ENCODE measurements at places on chromosomes 16 and 17.
A peak's percentile ranks its signal among the peaks of the same experiment; 100 is the strongest.

- no peak for DNase-seq
These were observed 17.2 kb downstream of the SPAG9 start for GRCh38 chr17:51103451-51103850.

- no peak for DNase-seq
These were observed 12.0 kb downstream of the MYO18A start for GRCh38 chr17:29168079-29168758.

DNA sequence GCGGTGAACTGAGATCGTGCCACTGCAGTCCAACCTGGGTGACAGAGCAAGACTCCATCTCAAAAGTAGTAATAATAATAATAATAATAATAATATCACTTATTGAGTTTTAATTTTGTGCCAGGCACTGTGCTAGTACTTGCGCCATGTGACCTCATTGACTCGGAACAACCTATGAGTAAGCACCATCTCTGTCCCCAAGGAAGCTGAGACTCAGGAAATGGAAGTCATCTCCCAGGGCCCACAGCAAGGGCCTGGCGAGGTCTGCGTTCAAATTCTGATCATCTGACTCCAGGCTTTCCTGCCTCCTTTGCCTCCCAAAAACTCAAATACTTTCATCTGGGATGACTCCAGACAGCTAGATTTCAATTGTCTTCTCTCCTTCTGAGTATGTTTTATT is 162.9 kb downstream of the SEC14L1 start:
- no peak for DNase-seq

GRCh38 chr17:64323774-64324173 is 60.7 kb upstream of the TEX2 start:
- DNase-seq, result peak; percentile 43

DNA sequence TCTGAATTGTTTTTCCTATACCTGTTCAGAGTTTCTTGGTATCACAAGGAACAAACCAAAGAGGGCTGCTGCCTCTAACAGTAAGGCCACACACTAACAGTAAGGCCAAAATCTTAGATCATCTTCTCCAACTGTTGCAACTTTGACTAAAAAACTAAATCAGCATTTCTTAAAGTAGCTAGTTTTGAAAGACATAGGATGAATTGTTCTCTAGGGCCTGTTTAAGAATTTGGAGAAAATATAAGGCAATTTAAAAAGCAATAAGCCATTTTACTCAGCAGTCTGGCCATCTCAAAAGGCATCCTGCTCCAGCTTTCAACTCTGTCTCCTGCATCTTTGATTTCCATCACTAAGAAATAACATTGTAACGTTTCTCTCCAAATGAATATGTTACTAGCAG is 105.0 kb upstream of the MON1B start:
- no peak for DNase-seq

DNA sequence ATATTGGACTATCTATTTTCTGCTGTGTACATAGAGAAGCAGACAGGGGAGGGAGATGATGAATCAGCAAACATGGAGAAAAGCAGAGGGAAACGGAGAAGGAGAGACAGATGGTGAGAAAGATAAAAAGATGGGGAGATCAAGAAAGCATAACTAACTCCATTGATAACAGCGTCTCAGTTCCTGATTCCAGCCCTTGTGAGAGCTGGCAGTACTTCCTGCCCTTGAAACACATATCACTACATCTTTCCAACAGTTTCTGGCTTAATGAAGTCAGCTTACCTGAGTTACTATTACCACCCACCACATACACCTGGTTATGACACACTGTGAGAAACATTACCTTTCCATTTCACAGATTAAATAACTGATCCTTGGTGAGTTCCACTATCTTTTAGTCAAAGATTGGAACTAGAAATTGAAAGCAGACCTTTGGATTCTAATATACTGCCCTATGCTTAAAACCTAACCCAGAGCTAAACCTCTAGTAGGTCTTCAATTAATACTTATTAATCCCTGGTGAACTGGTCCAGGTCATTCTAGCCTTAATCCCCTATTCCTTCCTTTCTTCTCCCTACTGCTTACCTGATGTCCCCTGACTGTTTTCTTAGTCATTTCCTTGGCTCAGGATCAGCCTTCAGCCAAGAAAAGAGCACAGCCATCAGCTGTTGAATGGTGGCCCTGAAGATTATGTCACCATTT is 346.6 kb upstream of the CCL2 start:
- DNase-seq, result no peak

GRCh38 chr16:27377666-27378485 is 24.1 kb upstream of the IL21R start:
- peak; percentile 47 for DNase-seq

GRCh38 chr17:21284319-21285163 is at the start of gene MAP2K3:
Gene MAP2K3, plus strand, starts transcription at chr17:21284711. Its CDS starts 210 bp downstream, at chr17:21284921.
- DNase-seq, result peak; percentile 100

DNA sequence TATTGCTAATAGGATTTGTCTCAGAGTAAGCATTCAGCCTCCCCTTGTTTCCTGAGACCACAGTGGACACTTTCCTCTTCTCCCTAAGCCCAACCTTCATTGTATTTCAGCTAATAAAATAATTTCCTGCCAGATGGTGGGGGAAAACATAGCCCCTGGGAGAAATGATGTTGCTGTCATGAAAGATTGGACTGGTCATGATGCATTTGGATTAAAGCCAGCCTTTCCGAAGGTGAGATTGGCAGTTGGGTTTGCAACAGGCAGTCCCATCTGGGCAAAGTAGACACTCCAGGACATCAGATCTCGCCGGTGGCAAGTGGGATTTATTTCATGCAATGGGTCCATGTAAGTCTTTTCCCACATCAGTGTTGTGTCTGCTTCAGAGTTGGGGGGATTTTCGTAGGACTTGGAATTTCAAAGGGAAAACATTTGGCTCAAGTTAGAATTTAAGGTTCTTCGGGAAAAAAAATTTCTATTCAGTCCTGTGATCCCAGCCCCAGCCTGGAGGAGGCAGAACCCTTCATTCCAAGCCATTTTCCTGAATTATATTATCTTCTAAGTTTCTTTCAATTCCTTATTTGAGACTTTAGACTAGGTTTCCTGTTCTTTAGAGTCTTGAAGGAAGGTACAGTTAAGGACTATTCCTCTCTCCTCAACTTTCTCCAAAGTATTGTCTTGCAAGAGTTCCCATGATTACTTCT is 391.7 kb downstream of the XYLT1 start:
- DNase-seq, result no peak

DNA sequence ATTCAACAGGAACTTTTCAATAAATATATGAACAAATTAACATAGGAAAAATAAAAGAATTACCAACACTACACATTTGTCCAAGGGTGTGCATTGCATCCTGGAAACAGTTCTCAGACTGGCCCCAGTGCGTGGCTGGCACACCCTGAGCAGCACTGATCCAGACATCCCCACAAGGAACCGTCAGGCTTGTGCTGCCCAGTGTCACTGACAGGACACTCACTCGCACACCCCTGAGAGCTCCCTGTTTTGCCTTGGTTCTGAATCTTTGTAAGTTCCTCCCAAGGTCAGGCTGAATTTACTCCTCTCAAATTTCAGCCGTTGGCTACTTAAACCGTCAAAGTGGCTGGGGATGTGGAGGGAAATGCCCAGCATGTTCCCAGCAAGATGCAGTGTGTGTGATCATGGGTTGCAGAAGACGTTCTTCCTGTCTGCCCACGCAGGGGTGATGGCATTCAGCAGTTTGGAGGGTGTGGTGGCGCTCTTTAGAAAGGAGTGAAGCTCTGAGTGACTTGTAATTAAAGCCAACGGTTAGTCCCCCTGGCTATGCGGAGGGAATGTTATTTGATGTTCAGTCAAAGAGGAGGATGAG is 1.7 kb downstream of the MT2A start:
- no peak for DNase-seq

DNA sequence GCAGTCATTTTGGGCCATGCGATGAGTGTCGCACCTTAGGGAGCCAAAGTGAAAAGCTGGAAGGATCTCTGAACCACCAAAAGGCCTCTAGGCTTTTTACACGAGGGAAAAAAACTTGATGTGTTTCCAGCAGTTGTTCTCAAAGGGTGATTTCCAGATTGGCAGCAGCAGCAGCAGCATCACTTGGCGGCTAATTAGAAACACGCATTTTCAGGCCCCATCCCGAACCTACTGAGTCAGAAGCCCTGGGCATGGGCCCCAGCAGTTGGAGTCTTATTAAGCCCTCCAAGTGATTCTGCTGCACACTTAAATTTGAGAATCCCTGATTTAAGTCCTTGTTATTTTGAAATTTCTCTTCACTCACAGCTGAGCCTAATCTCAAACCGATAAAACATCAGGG is 25.3 kb upstream of the PYY start:
- no peak for DNase-seq

GRCh38 chr17:7440834-7441195 is 1.5 kb downstream of the FGF11 start:
- DNase-seq, result peak; percentile 81

DNA sequence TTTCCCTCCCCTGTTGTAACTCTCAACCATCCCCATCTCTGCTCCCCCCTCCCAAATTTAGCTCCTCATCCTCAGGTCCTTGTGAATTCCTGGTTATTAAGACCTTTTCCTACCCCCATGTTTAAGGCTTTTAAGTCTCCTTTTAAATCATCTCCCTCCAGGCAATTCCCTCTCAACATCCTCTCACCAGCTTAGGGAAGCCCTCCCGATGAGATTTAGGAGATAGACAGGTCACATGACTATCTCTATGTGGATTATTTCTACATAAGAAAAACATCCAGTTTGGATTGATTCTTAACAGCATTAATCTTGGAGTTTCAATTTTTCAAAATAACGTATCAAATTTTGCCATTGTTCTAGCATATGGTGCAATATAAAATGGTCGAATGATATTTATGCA is 12.5 kb upstream of the WSB1 start:
- DNase-seq, result no peak

- DNase-seq, result no peak
These were observed 62.9 kb downstream of the LMF1 start for GRCh38 chr16:907842-908241.

DNA sequence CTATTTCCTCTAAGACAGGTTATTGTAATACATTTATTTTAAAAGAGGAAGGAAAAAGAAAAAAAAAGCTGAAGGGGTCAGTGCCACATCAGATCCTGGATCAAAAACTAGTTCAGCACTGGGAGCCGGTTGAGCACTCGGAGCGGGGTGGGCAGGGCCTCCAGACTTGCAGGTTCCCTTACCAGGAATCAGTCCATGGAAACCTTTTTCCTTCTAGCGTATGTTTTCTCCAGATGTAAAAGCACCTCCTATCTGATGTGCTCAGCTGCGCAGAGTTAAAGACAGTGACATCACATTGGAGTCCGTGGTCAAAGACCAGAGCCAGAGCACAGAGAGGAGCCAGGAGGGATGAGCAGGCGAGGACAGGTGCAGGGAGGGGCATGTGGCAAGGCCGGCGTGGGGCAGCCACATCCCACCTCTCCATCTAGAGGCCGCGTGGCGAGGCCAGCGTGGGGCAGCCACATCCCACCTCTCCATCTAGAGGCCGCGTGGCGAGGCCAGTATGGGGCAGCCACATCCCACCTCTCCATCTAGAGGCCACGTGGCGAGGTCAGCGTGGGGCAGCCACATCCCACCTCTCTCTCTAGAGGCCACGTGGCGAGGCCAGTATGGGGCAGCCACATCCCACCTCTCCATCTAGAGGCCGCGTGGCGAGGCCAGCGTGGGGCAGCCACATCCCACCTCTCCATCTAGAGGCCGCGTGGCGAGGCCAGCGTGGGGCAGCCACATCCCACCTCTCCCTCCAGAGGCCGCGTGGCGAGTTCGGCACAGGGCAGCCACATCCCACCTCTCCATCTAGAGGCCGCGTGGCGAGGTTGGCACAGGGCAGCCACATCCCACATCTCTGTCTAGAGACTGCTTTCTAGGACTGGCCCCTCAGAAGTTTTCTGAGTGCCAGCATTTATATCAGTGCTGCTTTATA is 166.8 kb upstream of the CHMP6 start:
- no peak for DNase-seq

DNA sequence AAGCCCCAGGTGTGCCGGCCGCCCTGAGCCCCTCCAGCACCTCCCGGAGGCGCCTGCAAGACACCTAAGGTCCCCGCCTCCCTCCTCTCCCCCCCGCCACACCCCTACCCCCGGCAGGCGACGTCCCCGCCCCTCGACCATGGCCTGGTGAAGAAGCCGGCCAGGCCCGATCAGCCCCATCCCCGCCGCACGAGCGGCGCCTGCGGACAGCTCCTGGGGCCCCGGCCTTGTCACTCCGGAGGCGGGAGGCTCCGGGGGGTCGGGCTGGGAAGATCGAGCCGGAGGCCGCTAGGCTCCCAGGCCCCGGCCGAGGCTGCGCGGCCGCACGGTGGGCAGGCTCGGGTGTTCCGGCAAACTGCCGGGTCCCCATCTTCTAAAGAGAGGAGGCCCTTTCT is 405 bp upstream of the ACE start:
- DNase-seq, result peak; percentile 63

- no peak for DNase-seq
These were observed 35.8 kb downstream of the HSD17B2 start for GRCh38 chr16:82070656-82071369.

GRCh38 chr17:46822388-46822921 is 4.0 kb upstream of the WNT3 start:
- DNase-seq, result peak; percentile 58

DNA sequence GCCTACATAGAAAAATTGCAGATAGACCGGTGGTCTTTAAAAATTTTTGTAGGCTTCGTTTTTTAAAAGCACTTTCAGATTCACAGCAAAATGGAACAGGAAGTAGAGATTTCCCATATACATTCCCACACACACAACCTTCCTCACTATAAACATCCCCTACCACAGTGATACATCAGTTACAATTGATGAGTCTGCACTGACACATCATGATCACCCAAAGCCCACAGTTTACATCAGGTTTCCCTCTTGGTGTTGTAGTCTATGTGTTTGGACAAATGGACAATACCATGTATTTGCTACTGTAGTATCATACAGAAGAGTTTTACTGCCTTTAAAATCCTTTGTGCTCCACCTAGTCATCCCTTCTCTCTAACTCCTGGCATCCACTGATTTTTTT is 113.9 kb upstream of the ADAMTS18 start:
- no peak for DNase-seq

GRCh38 chr16:15597822-15598647 is 44.9 kb downstream of the MARF1 start:
- DNase-seq, result no peak

- no peak for DNase-seq
These were observed 22.9 kb downstream of the DHRS7B start for GRCh38 chr17:21149621-21150020.

Data from GM13977 (cell line).